Left colon (tissue), 2 donors: ENCODE measurements at places on chromosomes 11 and 22.

DNA sequence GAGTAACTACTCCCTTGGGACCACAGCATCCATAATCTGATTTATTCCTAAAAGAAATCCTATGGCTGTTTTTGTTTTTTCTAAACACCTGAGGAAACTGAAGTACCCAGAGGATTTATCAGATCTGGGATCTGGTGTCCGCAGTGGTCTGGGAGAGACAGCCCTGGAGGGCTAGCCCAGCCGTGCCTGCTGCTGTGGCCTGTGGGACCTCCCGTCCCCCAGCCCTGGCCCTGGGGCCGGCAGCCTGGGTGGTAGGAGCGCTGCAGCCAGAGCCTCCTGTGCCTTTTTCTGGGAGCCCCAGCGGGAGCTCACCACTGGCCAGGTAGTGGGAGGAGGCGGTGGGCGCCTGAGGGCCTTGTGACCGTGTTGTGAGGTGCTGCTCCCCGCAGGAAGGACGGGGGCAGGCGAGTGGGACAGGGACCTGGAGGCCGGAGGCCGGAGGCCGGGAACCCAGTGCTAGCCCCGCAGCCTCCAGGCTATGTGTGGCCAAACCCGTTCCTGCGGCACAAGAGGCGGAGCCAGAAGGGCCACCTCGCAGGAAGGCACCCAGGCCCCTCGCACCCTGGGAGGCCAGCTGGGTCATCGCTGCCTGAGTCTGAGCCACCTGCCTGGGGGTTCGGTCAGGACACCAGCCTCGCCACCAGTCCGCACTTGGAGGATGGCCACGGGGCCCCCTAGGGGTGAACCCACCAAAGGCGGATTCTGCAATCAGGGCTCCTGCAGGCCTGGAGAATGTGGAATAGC, 18.2 kb upstream of the C11orf96 start:
- DNase-seq: no peak

- no peak for DNase-seq
These were observed 337.2 kb upstream of the DDI1 start for GRCh38 chr11:103699216-103699615.

DNA sequence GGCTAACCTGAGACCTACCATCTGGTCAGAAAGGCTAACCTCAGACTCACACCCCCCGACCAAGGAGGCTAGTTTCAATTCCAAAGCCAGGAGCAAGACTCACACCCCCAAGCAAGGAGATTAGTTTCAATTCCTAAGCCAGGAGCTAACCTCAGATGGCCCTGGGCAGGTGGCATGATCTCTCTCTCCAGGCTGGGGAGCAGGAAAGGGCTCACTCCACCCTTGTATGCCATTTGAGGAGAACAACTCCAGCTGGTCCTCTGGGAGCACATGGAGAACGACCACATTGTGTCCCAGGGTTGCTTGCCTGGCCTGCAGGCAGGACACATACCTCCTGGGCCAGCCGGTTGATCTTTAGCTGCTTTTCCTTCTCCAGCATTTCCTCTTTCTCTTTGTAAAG, 32.6 kb downstream of the USH1C start:
- no peak for DNase-seq

DNA sequence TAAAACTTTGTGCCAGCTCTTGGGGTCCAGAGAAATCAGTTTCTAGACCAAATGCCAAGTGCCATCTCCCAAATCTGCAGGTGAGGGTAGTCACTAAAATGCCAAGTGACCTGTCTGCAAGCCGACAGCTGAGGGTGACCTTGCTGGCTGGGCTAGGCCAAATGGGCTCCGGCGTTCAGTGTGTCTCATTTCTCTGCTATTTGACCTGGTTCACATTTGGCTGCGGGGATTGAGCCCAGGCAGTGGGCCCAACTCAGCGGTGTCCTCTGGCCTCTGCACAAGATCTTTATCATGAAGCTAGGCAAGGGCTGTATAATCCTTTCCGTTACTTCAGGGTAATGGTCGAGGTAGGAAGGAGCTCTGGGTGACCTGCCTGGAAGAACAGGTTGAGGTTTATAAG, 87.5 kb downstream of the SNX19 start:
- DNase-seq: no peak

DNA sequence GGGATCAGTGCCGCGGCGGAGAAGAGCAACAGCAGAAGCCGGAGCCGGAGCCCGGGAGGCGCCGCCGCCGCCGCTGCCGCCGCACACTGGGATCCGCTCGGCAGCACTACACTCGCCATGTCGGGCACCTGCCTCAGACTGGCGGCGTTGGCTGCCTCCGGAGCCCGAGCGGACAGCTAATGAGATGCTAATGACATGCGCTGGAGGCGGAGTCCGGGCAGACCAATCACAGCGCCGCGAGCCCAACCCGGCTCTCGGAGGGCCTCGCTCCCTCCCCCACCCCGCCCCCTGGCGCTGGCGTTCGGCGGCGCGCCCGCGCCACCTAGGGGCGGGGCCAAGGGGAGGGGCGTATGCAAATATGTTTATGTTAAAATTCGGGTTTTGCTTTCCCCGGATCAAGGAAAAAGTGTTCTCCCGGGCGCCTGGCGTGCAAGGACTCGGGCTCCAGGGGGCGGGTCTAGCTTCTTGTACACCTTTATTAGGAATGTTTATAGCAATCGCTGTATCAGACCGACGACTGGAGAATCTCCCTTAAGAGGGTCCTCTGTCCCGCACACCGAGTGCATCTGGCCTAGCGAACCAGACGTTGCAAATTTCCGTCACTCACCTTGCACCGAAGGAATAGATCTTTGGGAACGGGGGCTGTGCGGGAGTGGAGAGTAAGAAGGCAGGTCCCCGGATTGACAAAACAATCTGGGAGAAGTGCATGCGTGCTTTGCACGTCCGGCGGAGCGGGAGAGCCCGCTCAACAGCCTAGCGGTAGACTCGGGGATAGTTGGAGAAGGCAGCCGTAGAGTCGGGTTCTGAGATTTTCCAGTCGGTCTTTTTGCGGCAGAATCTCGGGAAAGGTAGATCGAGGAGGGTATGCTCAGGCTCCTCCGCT, at the start of gene CADM1:
TSS of gene CADM1 (minus strand) at position 140 of the 883 bp plus-strand sequence.
- peak; percentile 92 for DNase-seq

DNA sequence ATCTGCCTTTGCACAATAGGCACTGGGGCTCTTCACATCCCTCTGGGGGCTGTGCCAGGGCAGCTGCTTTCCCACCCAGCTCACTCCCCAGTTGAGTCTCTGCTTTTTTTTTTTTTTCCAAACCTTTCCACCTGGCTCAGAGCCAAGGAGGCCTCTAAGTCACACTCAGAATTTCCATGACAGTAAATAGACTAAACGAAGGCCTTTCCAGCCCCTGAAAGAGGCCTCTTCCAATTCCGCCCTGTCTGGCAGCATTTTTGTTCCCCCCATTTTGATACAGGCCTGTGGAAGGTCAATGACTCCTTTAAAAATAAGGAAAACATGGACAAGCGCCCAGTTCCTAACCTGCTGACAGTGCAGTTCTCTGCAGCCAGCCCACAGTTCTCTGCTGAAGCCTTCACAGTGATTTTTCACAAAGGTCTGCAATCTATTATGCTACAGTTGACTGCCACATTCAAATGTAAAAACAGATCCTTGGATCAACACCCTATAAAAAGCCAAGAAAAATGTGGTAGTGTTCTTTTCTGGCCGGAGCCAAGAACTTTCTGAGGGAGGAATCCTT, 107.5 kb upstream of the SESN3 start:
- DNase-seq: peak; percentile 25

- DNase-seq: no peak
These were observed 54.2 kb upstream of the AMPD3 start for GRCh38 chr11:10400856-10401255.

DNA sequence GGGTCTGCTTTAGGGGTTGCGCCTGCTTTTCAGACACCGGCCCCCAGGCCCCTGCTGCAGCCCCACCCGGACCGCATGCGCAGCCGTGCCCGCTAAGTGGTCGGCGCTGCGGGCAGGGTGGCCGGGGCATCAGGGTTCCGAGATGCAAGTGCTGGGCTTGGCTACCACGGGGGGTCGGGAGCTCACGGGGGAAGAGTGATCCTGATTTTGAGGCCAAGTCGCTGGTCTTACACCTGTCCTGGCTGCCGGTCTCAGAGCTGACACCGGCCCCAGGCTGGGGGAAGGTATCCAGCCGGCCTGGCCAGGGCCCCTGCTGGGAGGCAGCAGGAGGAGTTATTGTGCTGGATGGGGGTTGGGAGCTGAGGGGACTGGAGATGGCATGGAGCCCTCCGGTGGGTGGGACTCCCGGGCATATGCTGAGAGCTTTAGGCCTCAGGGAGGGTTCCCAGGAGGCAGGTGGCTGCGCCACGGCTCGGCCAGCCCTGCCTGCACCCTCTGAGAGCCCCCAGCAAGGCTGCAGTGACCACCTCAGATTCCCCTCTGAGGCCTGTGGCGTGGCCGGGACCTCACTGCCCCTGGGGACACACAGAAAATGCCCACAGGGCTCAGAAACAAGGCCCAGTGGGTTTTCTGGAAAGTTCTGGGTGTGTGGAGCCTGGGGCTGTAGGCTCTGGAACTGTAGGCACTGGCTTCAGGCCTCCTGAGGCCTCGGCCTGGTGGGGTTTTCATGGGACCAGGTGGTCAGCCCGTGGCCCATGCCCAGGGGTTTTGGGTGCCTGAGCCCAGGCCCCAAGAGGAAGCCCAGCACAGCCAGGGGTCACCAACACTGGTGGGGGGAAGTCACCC, 4.4 kb upstream of the MUC5AC start:
- no peak for DNase-seq

DNA sequence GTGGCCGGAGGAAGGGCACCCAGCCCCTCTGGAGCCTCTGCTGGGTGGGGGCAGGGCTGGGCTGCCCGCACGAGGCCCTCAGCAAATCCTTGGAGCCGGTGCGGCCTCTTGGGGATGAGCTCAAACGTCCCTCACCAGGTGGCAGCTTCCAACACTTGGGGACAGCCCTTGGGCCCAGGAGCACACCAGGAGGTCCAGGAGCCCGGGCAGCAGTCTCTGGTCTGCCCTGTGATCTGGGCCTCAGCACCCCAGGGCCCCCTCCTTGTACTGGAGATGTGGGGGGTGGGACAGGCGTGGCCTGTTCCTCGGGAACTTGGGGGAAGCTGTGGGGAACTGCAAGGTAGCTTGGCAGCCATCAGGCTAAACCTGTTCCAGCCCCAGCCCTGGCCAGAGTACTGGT, 40.0 kb downstream of the MOB2 start:
- no peak for DNase-seq

GRCh38 chr11:68677432-68677831, 6.9 kb upstream of the GAL start:
- no peak for DNase-seq

DNA sequence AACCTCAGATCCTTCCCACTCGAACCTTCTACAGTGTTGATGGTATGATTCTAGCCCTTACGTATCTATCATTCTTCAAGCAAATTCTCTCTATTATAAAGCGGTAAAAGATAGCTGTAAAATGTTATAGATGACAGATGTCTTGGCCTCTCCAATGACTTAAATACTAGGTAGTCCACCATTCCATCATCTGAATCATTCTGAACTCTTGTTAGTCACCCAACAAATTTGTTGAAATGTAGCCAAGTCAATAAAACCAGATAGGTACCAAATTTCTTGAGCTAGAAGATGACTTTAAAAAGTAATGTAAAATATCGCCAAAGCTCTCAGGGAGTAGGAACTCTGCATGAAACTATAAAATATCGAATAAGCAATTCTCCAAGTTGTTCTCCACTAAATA, 32.6 kb upstream of the PICALM start:
- DNase-seq: no peak

DNA sequence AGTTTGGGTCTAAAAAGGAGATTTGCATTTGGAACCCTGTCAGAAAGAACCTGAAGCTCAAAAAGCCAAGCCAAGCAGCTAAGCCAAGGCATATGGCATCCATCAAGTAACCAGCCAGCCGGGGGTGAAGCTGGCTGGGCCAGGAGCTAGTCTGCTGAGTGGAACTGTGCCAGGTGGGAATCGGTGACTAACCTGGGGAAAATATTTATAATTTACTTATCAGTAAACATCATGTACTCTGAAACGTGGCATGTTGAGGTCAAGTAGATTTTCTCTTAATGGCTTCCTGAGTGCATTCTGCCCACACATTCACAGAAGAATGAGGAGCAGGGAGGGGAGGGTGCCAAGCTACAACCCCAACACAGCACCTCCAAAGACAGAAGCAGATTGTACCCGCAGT, 70.5 kb upstream of the SESN3 start:
- no peak for DNase-seq

GRCh38 chr22:22386602-22387385, 121.7 kb downstream of the ZNF280B start:
- no peak for DNase-seq

- no peak for DNase-seq
These were observed 7.2 kb upstream of the OSM start for GRCh38 chr22:30273711-30274436.

GRCh38 chr11:44852159-44852747, 98.4 kb downstream of the TP53I11 start:
- DNase-seq: no peak

GRCh38 chr22:44623771-44624510, 78.1 kb upstream of the PRR5 start:
- DNase-seq: no peak

DNA sequence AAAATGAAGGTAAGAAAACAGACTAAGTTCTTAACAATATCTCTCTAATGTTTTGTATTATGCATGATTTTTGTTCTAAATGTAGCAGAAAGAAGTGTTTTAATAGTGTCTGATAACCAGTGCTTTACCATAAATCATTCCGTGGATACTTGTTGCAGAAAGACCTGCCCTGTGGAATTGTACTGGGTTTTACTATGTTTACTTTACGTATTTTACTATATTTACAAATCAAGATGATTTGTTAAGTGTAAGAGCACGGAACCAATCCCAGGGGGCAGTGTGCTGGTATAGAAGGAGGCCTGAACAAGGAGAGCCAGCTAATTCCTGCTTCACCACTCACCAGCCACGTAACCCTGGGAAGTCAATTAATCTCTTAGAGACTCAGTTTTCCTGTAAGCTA, 1.4 kb downstream of the HTR3B start:
- peak; percentile 64 for DNase-seq

- DNase-seq: no peak
These were observed 13.3 kb downstream of the DUSP8 start for GRCh38 chr11:1558775-1559110.

- DNase-seq: no peak
These were observed 53.3 kb downstream of the CERK start for GRCh38 chr22:46684706-46685105.

GRCh38 chr11:10770626-10771254, 19.7 kb downstream of the CTR9 start:
- DNase-seq: no peak

GRCh38 chr22:37451218-37451617, 23.9 kb upstream of the ELFN2 start:
- DNase-seq: no peak

DNA sequence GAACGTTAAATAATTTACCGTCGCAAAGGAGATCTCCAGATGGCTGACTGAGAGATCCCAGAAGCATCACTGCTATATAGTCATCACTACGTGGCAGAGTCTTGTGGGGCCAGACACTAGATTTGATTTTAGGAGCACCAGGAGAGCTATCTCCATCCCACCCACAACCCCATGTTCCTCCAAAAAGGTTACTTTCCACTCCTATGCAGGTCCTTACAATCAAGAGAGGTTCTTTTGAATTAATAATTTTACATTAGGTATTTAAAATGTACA, 19.4 kb downstream of the GUCY1A2 start:
- DNase-seq: no peak
